ENCODE measurements at places on chromosomes 6 and 20.

- no peak for DNase-seq
Measured at GRCh38 chr6:137749696-137750211, 117.3 kb upstream of the TNFAIP3 start.

- no peak for DNase-seq
Measured at GRCh38 chr6:159097256-159097655, 52.5 kb upstream of the TAGAP start.

GRCh38 chr6:157329829-157330228, 6.5 kb upstream of the TMEM242 start:
- no peak for DNase-seq

DNA sequence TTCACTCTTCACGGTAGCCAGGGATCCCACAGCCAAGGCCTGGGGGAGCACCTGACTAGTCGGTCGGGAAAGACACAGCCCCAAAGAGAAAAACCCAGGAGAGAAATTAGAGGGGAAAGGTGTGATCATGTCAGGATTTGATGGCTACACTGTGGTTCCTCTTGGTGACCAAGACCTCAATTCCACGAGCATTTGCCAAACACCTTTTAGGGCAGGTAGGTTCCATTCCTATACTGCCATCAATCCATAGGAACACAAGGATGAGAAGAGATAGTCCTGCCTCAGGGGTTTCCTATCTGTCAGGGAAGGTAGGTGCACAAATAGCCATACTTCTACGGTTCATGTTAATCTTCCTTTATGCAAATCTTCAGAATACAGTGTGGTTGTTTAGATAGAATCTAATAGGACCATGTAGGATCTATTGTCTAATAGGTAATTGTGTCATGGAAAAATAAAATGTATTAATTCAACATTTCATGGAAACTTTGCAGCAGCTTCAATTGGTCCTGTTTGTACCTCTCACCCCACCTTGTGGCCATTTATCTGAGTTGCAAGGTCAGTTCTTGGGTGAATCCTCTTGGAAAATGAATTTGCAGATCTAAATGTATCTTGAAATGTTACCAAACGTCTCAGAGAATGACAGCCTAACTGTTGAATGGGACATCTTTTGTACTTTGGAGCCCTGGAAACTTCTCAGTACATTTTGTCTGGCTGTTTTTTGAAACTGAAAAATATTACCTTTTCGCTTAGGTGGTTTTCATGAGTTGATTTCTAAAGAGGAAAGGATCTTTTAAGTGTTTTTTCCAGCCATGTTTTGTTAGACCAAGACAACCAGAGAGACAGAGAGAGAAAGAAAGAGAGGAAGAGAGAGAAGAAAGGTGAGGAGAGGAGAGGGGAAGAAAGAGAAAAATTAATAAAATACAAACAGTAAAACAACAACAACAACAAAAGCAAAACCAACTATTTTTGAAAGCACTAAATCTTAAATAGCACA, 33.7 kb upstream of the IYD start:
- no peak for DNase-seq

DNA sequence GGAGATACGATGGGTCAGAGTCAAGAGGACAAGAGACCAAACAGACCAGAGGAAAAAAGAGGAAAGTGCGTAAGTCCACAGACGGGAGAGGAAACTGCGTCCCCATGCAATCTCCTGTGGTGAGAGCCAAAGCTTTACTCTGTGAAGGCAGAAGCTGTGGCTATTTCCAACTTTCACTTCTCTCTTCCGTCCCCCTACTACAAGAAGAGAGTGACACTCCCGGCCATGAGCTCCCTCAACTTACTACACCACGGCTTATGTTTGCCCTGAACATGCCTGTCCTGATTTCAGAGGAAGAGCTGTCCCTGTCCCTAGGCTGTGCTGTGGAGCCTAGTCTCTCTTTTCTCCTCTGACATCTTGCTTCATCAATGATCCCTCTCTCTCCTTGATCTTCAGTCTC, 11.5 kb upstream of the SSR1 start:
- no peak for DNase-seq

- no peak for DNase-seq
Measured at GRCh38 chr6:150529646-150530045, 70.0 kb upstream of the PLEKHG1 start.

DNA sequence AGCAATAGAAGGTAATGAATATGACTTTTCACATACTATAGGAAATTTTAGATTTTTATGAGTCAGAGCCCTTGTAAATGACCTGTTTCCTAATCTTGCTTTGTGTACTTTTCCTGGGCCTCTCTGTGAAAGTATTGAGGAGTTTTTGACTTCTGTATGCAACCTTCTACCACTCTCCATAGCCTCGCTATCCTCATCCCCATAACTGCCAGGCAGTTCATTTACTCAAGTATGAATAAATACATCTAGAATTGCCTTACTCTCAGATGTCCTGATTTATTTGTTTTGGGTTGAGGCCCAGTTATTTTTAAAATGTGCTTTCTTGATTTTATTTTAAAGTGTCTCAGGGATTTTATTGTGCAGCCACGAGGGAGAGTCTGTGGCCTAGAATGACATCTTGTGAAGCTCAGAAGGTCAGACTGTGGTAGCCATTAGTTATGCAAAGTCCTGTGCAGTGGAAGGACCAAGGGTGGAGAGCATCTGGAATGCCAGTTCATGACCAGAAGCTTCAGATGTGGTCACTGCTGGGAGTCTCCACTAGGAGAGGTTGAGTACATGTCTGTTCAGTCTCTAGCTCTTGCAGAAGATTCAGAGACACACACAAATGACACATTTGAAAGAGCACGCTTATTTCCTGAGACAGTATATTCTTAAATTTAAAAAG, 346.2 kb upstream of the IMPG1 start:
- no peak for DNase-seq

- no peak for DNase-seq
Measured at GRCh38 chr6:46056906-46057529, 41.4 kb upstream of the CLIC5 start.

GRCh38 chr6:165229216-165229615, 80.2 kb downstream of the C6orf118 start:
- no peak for DNase-seq

GRCh38 chr20:49987015-49987867, 4.5 kb downstream of the SNAI1 start:
- no peak for DNase-seq

GRCh38 chr6:90654166-90654565, 67.3 kb upstream of the MAP3K7 start:
- DNase-seq: no peak

DNA sequence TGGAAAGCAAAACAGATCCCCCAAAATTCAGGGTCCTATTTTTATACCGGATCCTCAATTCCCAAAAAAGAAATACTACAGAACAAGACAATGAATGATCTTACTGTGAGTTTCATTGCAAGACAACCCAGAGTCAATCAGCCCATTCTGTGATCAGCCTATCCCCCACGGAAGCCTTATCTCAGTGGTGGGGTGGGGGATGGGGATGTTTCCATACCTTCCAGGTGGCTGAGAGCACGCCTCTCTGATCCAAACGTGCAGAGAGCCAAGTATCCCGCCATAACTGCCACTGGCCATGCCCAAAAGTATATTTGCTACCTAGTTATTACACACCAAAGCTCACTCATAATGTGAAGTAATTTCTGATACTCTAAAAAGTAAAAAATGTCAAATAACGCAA, 15.1 kb downstream of the WFDC2 start:
- no peak for DNase-seq

GRCh38 chr6:108942556-108943492, 94.6 kb downstream of the ARMC2 start:
- DNase-seq: peak; percentile 64

- no peak for DNase-seq
Measured at GRCh38 chr20:26209171-26209941, 512.7 kb upstream of the ZNF337 start.

DNA sequence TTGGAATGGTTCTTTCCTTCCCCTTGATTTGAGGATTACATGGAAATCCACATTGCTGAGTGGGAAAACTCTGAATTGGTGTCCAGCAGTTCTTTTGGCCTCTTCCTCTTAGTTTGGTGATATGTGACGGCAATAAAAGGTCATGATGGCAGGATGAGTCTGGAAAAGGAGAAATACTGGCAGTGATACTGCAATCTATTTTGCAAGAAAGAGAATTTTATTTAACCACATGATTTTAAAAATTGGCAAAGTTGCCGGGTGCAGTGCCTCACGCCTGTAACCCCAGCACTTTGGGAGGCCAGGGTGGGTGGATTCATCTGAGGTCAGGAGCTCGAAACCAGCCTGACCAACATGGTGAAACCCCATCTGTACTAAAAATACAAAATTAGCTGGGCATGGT, 73.1 kb downstream of the ADTRP start:
- no peak for DNase-seq

DNA sequence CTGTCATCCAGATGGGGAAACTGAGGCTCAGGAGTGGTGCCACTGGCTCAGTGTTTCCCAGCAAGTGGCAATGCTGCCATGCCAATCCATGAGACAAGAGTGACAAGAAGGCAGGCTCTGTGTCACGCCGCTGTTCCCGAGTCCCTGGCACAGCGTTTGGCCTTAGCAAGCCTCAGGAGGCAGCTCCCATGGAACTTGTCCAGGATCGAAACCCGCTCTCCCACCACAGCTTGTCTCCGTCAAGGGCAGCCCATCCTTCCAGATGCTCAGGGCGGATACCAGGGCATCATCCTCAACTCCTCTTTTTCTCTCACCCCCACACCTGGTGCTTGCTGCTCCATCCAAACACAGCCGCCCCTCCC, 110.6 kb upstream of the PTPN1 start:
- no peak for DNase-seq

DNA sequence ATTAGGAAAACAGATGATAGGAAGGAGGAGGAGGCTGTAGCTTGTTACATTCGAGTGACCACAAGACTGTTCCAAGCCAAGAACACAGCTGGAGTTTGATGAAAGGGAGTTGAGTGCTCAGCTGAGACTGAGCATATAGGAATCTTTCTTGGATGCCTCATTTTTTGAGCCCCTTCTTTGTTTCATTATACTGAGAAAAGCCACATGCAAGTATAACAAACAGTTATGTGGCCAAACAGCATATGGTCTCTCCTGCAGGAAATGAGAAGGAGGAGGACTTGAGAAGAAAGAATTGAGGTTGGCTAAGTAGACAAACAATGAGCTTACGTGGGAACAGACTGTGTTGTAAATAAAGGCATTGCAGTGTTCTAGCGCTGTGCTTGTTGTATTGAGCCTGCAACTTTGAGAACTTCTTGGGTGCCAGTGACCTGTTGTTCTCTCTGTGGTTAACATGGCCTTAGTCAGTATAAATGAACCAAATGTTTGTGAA, 78.3 kb downstream of the AKAP7 start:
- no peak for DNase-seq

GRCh38 chr6:21844120-21844917, 250.8 kb downstream of the SOX4 start:
- DNase-seq: no peak

DNA sequence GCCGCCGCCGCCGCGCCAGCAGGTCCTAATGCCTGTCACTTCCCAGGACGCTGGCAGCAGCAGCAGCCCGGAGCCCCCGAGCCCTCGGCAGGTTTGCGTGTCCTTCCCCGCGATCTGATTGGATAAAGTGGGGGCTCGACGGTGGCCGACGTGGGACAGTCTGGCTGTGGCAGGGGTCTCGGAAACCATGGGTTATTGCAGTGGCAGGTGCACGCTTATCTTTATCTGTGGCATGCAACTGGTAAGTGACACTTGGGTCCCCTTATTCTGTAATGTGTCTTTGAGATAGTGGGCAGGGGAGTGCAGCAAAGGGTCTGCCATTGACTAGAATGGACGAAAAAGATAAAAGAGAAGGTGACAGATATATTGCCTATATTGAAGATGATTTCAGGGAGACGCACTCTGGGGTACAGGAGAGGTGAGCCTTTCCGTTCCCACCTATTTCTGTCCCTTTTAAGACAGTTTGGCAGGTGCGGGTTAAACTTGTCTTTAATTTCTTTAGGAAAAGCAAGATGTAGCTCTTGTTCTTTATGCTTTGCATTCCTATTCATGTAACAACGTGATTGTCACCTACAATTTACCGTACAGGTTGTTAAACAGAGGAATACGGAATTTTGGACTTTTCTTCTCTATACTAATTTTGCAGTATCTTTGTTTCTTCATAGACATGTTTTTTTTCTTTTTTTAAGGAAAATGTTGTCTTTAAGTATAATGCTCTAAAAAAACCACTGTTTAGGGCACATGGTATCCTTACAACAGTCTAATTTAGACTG, 535 bp downstream of the NKAIN2 start:
- no peak for DNase-seq

DNA sequence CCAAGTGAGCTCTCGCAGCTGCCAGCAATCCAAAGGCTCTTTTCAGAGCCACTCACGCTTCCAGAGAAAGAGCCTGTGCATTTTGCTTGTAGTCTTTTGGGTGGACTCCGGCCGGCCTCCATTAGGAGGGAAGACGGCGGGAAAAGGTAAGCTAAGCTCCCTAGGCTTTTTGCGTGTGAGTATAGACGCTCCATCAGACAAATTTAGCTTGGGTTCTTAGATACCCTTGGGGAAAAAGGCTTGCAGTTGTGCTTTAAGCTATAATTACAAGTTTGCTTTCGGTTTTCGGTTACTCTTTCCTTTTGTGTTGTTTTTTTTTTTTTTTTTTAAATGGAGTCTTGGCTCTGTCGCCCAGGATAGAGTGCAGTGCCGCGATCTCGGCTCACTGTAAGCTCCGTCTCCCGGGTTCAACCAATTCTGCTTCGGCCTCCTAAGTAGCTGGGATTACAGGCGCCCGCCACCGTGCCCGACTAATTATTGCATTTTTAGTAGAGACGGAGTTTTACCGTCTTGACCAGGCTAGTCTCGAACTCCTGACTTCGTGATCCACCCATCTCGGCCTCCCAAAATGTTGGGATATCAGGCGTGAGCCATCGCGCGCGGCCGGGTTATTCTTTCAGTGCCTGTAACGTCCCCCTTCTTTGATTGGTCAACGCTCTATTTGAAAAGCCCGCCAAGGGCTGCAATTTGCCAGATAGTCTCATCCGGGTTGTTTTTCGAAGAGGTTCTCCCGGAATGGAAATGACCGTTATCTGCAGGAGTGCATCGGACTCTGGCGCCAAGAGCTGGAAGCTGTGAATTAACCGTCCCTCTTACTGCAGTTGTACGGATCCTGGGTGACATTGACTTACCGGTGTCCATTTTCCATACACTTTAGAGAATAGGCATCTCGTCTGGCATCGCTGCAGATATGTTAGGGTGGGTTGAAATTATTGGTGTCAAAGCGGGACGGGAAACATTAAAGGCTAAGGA, 18.1 kb downstream of the OR2B2 start:
- peak; percentile 66 for DNase-seq

GRCh38 chr6:150299873-150300485, 68.8 kb upstream of the IYD start:
- DNase-seq: no peak

Measured in T-cell (primary cell).